ENCODE measurements at places on chromosomes 13 and 19.
A peak's percentile ranks its signal among the peaks of the same experiment; 100 is the strongest.

DNA sequence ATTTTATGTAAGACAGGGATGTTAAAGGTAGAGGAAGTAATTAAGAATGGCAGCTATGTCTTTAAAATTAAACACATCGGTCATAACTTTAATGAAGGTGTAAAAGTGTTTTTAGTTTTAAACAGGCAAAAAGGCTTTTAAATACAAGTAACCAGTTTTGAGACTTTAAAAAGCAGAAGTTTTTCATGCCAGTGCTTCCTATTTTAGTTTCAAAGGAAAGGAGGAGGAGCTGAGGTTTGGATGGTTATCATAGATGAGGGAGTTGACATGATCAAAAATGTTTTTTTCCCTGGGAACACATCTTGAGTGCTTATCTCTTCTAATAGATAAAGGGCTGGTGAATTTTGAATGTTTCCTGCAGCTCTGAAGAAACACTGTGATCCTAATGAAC is 42.9 kb downstream of the LRCH1 start:
- no peak for DNase-seq

DNA sequence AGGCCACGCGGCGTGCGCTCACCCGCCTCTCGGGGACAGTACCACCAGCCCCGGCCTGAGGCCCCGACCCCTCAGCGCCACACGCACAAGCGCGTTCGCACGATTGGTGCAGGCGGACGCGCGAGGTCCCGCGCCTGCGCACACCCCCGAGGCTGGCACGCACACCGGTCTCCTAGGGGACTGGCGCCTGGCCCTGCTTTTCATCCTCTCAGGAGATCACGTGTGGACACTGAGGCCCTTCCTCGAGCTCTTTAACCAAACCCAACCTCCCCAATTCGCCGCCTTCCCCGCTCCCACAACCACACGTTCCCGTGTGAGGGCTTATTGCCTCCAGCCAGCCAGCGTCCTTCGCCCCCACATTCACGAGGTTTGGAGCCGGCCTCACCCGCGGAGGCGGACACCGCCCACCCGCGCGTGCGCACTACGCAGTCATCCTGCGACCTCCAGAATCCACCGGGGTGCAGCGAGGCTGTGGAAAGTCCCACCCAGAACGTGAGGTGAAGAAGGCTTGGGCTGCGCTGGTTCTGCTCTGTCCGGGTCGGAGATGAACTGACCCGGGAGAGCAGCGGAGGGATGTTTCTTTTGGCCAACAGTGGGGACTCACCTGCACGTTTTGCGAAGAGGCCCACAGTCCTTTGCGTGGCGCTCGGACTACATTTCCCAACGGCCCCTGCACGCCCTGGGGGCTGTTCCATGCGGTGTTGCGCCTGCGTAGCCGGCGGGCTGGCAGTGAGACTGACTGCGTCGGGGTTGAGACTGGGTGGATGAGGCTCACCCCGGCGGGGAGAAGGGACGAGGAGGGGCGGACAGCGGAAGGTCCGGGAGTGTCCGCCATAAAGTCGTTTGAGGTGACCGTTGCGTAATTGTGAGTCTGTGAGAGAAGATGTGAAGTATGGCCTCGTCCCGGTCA is 539 bp upstream of the ZNF667 start:
- no peak for DNase-seq

DNA sequence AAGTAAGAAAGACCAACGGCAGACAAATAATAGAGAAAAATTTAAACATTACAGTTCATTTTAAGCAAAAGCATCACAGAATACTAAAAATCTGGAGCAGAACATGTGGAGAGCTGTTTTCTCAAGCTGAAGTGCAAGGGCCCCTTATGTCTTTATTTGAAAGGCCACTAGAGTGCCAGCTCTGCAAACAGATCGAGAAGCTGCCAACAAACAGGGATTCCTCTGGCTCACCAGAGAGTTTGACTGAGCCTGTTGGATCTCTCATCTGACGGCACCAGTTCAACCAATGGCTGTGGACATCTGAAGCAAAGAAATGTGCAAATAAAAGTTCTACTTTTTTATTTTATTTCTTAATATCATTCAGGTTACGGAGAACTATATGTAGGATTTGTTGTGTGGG is 119.7 kb downstream of the COL4A2 start:
- no peak for DNase-seq

DNA sequence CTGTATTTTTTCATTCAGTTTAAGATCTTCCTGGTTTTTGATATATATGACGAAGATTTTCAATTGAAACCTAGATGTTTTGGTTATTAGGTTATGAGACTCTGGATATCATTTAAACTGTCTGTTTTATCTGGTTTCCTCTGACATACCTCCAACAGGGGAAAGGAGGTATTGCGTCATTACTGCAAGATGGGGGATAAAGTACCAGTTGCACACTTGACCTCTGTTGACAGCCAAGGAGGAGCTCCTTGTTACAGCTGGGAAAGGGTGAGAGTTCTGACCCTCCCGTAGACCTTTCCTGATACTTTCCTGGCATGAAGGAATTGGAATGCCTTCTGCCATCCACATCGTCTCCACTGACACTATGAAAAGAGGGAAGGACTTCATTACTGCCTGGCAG is 82.0 kb upstream of the SHISA2 start:
- no peak for DNase-seq

- DNase-seq, result no peak
Measured at GRCh38 chr13:32056316-32056715, 24.7 kb downstream of the FRY start.

DNA sequence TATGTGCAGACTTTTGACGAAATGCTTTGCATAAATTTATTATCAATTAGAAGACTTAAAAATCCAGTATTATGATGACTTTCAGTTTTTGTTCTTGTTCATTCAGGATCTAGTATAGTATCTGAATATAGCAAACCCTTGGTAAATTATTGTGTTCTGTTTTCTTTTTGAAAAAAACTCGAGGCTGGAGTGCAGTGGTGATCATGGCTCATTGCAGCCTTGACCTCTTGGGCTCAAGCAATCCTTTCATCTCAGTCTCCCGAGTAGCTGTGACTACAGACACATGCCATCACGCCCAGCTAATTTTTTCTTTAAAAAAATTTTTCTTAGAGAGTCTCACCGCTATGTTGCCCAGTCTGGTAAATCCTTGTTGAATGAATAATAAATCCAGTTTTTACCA is 4.6 kb downstream of the FARP1 start:
- DNase-seq, result no peak

DNA sequence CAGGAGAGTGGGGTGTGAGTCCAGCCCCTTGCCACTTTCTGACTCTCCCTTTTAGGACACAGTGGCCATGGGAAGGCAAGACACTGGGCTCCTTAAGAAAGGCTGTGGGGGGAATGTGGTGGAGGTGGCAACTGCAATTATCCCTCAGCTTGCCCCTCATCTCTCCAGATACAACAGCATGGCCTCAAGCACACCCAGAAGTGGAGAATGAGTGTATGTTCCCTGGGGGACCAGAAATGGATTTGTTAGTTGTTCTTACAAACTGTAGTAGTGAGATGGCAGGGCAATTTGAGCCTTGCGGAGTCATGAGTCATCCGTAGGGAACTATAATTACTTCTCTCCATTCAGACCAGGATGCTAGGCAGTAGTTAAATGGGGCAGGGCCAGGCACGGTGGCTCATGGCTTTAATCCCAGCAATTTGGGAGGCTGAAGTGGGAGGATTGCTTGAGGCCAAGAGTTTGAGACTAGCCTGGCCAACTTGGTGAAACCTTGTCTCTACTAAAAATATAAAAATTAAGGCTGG is 25.6 kb upstream of the CXCL17 start:
- DNase-seq, result peak; percentile 25

DNA sequence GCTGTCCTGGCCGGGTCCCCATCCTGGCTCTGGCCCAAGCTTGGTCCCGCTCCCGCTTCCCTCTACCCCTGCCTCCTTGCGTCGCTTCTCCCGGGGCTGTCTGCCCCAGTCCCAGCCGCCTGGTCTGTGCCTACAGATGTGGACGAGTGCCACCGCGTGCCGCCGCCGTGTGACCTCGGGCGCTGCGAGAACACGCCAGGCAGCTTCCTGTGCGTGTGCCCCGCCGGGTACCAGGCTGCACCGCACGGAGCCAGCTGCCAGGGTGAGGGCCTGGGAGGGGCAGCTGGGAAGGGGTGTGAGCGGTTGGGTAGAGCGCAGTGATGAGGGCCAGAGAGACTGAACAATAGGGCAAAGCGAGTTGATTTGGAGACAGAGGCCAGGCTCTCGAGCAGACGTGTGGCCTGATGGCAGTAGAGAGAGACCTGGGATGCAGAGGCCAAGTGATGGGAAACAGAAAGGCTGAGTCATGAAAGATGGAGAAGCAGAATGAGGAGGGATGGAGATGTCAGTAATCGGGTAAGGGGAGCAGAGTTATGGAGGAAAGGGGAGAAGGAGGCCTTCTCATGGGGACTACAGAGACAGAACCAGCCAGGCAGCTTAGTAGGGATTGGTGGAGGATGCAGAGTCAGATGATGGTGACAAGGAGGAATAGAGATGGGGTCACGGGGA is 9.4 kb downstream of the LTBP4 start:
- DNase-seq, result no peak

DNA sequence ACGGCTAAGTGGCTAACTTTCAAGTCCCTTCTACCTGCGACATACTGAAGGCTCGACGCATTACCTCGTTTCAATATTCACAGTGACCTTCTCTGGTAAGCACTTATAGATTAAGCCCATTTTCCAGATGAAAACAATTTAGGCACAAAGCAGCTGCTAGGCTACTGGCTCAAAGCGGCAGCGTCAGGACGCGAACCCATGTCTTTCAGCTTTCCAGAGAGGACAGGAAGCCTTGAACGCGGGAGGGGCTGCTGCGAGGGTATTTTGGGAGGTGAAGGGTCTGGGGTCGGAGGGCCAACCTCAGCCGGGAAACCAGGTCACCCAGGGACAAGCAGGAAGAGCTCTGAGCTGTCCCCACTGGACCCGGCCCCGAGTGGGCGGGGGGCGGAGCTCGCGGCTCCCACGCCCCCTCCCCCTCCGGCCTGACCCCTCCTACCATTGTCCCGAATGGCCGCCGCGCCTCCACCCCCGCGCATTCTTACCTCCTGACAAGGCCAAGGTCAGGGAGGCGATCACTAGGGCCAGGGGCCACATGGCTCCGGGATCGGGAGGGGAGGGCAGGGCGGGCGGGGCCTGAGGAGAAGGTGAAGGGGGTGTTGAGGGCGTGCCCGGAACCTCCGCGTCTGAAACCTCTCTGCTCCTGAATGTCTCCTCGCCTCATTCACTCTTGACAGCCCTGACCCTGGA is at the start of gene KLK13:
TSS of gene KLK13 (minus strand) at position 559 of the 687 bp plus-strand sequence. CDS start at position 534, 25 bp downstream.
- no peak for DNase-seq

DNA sequence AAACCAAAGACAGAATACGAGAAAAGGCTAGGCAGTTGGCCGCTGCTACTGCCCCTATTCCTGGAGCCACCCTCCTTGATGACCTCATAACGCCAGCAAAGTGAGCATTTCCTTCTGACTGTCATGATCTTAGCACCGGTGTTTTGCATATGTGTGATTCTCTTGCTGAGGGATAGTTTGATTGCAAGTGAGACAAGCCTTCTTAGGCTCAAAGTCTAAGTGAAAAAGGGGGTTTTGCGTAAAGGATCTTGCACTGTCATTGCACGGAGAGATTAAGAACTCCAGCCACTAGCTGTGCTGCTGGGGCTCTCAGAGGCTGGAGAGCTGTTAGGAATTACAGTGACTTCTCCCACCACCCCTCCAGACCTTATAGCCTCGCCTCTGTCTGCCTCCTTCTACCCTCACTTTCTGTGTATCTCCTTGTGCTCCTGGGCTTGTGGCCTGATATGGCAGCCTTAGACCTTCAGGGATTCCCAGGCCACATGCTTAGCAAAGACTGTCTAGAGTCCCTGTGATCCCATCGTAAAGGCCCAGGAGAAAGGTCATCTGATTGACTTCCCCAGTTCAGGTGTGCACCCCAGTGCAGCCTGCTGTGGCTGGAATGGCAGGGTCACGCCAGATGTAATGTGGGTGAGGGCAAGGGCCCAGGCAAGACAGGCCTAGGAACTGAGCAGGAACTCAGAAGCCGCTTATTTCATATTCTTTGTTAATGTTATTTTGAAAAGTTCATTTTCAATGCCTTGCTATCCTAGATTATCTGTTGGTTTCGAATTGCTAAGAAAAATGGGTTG is 12.6 kb downstream of the GPATCH1 start:
- DNase-seq, result no peak

GRCh38 chr13:98523455-98524102 is 53.3 kb downstream of the STK24 start:
- DNase-seq, result no peak

DNA sequence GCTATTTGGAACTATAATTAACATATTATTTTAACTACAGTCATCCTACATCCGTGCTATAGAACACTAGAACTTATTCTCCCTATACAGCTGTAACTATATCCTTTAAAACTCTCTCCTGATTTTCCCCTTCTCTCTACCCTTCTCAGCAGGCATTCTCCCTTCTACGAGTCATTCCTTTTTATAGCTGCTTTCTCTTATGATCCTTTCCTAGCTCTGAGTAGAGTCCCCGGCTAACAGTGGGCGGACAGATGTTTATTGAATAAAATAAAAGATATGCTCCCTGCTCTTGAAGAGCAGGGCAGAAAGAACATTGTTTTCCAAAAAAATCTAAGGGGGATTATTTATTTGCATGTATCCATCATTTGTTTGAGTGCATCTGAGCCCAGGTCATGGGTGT is 246.5 kb upstream of the TMTC4 start:
- DNase-seq, result no peak

GRCh38 chr19:42207767-42208271 is 9.7 kb downstream of the DEDD2 start:
- DNase-seq, result no peak

- no peak for DNase-seq
Measured at GRCh38 chr13:106996867-106997618, 429.1 kb upstream of the ARGLU1 start.

- DNase-seq, result no peak
Measured at GRCh38 chr19:8500158-8500557, 2.3 kb downstream of the PRAM1 start.

DNA sequence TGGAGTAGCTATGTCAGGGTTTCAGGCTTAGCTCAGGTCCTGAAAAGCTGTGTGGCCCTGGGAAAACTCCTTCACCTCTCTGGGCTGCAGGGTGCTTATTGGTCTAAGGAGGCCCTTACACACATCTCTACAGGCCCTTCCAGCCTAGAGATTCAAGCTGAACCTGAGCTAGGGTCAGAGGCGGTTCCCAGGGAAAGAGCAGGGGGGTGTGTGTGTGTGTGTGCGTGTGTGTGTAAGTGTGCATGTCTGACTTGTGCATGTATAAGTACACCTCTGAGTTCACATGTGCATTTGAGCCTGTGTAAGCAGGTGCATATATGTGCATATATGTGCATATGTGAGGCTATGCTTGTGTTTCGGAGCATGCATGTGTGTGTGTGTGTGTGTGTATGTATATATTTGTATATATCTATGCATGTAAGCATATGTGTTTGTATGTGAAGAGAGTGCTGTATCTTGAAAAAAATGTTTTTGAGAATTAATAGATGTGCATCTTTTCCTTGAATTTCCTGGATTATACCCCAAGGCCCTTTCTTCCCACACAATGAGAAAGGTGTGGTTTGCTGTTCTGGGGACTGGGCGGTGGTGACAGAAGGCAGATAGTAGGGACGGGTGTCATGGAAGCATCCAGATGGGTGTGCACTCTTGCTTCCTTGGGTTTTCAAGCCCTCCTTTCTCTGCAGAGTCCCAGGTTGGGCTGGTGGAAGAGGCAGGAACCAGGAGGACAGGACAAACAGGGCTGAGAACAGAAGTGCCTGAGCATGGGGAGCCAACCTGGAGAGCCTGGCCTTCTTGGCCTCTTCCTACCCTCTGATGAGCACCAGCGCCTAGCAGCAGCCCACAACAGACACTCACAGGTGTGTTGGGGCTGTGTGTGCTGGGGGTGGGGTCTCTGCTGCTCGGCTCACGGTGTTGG is 150.3 kb upstream of the TSHZ3 start:
- DNase-seq, result no peak
